Neuronal stem cell (in vitro differentiated cells): ENCODE measurements at places on chromosomes 5 and 9.

DNA sequence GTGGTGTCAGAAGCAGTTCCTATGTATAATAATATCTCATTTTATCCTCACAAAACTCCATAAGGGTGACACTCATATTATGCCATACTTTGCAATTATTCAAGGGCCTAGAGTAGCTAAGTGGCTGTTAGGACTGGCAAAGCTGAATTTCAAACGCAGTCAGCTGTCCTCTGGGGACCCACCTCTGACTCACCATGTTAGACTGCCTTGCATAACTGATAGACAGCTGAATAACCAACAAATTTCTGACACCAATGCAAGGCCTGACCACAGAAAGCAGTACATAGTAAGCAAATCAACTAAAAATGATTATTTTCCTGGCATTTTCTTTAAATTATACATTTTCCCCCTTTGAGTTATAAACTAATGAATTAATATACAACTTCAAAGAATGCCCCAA lies 251.6 kb upstream of the PTGER4 start:
- no peak for DNase-seq

- no peak for DNase-seq
Observed at GRCh38 chr5:157912621-157913325, 53.8 kb upstream of the CLINT1 start.

- peak; percentile 29 for DNase-seq
Observed at GRCh38 chr5:58071566-58071965, 388.3 kb downstream of the PLK2 start.

- DNase-seq = no peak
Observed at GRCh38 chr5:102937894-102938293, 182.0 kb downstream of the GIN1 start.

DNA sequence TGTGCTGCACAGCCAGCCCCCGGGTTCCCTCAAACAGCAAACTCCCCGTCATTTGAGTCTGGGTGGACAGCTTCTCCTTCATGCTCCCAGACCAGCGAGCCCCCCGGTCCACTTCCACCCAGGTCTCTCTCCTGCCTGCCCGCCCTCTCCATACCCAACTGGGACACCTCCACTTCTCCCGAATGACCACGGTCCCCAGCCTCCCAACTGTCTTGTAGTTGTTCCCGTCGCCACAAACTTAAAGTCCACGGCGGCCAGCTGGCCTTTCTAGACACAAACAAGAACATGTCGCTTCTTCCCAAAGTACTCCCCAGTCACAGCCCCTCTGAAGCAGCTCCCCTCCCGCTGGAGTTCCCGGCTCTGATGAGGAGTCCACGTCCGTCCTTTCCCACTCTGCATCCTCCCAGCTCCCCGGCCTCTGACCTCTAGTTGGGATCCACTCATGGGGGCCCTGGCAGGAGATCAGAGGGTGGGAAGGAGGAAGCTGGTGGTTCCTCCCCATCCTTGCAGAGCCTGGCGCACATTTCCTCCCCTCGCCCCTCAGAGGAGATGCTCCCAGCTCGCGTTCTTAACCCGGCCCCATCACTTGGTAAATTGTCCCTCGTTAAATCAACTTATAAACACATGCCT lies 24.1 kb upstream of the PPP1R26 start:
- no peak for DNase-seq

GRCh38 chr5:137938751-137939143 lies 49.5 kb downstream of the PKD2L2 start:
- DNase-seq = no peak

GRCh38 chr5:111224561-111225345 lies 569 bp downstream of the CAMK4 start:
- no peak for DNase-seq

- no peak for DNase-seq
Observed at GRCh38 chr9:132855904-132856303, 22.2 kb downstream of the AK8 start.

DNA sequence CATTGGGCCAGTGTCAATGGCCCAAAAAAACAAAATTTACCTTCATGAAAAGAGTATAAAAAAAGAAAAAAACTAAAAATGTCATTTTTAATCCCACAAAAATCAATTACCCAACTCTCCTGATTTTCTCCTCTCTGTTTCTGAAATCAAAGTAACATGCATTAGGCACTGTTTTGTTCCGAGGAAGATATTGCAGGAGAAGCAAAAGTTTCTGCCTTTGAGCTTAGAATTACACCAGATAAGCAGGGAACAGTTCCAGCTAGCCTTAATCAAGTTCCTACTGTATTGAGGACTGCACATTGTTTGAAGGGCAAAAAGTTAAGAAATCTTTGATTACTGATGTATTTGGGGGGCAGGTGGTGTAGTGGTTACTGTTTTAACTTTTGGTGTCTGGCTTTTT lies 1.1 kb upstream of the PRKAA1 start:
- no peak for DNase-seq

DNA sequence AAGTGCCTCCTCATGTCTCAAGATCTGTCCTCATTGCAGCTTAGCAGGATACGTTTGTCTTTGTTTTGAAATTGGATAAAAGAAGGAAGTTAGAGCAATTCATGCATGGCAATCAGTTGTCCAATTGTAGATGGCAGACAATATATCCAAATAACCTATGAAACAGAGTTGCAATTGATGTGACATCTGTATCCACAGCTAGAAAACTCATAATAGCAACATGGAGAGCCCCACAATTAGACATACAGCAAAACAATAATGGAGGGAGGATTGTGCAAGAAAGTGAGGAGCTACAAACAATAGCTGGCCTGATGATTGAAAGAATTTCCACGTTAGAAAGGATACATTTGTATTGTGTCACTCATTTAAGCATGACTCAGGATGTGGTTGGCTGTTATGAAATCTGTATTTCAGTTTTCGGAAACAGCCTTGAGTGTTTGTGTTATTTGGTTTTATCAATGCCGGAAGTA lies 132.0 kb downstream of the FAM174A start:
- no peak for DNase-seq

DNA sequence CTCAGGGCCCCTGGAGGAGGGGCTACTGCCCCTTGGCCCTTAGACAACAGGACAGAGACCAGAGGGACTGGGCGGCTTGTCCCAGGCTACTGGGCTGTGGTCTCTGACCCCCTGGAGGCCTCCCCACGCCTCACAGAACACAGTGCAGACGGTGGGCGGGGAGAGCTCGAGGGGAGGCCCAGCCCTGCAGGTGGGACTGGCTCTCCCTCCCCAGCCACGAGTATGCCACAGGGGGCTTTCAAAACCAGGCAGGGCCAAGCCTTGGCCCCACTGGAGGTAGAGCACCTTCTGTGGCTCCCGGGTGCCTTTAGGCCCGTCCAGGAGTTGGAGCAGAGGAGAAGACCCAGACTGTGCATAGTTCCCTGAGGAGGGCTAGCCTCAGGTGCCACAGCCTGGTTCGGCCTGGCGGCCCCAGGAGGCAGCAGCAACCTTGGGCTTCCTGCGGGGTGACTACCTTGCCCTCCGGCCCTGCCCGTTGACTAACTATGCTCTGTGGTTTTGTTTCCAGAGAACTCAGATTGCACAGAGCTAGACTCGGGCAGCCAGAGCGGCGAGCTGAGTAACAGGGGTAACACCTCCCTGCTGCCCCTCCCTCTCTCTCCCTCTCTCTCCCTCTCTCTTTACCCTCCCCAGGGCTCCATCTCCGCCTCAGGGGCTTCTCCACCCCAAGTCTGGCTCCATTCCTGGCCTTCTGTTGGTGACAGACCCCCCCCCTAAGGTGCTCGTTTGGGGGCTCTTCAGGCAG lies 15.5 kb downstream of the CARD19 start:
- DNase-seq = no peak

GRCh38 chr5:120910629-120911028 lies 446.5 kb downstream of the PRR16 start:
- DNase-seq = no peak

DNA sequence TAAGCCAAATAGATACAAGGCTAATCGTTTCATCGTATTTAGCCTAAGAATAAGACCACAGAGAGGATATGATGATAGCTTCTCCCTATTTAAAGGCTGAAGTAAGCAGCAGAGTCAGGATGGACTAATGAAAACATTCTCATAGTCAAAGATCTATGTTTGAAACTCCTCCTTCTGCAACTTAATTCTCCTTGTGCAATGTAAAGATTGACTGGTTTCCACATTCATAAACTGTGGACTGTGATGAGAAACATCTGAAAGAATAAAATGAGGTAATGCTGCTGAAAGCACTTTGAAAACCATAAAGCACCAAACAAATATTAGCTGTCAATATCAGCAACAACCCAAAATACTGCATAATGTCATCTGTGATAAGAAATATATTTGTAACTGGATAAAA lies 361.9 kb downstream of the CSNK1G3 start:
- DNase-seq = no peak

DNA sequence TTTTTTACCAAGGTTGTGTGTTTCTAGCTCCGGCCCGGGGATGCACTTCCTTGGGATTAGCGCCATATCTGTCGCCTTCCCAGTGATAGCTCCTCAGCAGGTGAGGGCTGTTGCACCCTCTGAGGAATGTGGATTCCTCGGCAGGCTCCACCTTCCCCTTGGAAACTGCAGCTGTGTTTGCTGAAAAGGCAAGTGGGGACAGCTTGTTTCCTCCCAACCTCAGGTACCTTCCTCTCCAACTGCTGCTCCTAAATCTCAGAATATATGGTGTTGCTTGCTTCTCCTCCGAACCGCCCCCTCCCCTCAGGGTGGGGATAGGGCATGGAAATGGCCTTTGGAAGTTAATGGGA lies 1.3 kb downstream of the SLC1A1 start:
- no peak for DNase-seq

DNA sequence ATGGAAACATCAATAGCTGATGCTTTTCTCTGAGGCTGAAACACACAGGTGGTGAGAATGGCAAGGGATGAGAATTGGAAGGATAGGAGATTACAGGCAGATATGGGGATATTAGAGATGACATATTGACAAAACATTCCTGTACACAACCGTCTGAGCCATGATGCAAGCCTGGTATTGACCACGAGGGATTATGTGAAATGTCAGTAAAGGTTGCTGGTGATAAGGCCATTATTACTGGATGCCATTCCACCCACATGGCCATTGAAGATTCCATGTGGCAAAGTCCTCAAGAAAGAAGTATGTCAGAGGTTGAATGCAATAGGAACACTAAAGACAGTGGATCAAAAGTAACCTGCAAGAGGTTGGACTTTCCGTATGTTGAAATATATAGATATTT lies 15.7 kb downstream of the GRAMD2B start:
- no peak for DNase-seq

DNA sequence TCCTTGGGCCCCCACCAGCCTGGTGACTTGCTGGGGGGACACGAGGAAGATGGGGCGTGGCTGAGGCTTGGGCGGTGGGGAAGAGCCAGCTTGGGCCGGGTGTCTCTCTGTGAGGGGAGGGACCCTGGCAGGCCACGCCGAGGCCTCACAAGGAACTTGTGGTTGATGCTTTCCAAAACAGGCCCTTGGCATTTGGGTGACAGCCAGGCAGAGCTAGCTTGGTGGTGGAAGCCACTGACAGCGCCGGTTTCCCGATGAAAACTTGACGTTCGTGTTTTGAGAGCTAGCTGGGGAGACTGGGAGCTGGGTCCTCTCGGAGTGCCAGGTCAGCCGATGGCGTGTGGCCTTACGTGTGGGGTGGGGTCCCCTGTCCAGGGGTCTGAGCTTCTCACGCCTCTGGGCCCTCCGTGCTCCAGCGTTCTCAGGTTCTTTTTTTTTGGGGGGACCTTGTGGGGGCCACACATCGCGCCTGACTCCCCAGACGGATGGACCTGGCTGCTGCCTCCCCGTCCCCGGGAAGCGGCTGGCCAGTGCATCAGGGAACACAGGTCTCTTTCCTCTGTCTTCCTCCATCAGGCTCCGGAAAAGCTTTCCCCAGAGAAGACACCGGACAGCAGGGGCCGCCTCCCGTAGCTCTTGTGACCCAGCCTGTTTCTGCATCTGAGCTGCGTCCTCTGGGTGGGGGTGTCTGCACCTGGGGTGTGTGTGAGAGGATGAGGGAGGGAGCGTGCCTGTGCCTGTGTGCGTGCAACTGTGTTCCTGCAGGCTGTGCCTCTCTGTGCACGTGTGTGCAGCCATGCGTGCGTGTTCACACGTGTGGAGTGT lies 129.3 kb upstream of the LPCAT1 start:
- DNase-seq = no peak

- no peak for DNase-seq
Observed at GRCh38 chr5:94469894-94470329, 148.5 kb downstream of the KIAA0825 start.

GRCh38 chr5:59066367-59067163 lies 483.7 kb downstream of the RAB3C start:
- no peak for DNase-seq

GRCh38 chr5:172858511-172858989 lies 24.5 kb downstream of the ERGIC1 start:
- DNase-seq = no peak

DNA sequence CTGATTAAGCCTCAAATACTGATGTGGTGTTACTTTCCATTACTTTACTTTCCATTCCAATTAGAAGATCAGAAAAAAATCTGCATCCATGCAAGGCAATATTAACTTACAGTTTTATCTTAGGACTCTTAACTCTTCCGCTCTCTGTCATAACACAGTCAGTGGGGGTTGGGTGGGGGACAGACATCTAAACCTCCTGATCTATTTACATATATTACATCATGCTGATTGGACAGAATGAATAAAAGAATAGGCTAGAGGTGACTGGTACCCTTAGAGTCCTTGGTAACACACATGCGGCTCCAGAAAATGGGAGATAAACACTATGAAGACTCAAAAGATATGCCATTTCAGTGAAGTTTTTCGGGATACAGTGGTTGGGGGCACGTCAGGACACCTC lies 27.6 kb downstream of the RAPGEF6 start:
- DNase-seq = no peak

GRCh38 chr5:103433211-103433610 lies 129.4 kb downstream of the NUDT12 start:
- DNase-seq = no peak

DNA sequence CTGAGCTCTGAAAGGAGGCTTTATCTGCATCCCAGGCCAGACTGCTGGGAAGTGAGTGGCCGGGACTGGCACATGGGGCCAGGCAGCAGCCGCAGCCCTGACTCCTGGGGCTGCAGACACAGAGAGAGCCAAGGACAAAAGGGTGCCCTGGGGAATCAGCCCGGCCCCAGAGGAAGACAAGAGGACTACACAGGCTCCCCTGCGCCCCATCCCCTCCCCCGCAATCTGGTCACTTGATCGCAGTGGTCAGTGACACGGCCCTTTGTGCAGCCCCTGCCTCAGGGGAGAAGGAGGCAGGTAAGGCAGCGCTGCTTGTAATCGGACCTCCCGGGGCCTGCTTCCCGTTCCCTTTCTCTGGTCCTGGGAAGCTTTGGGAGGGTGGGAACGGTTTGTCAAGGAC lies 55.5 kb upstream of the FUBP3 start:
- DNase-seq = peak; percentile 49

- DNase-seq = no peak
Observed at GRCh38 chr9:135304886-135305285, 174.7 kb upstream of the PPP1R26 start.

- DNase-seq = no peak
Observed at GRCh38 chr5:175219366-175219765, 224.6 kb downstream of the DRD1 start.

- DNase-seq = no peak
Observed at GRCh38 chr9:78013934-78014333, 17.7 kb downstream of the GNAQ start.

GRCh38 chr5:17172791-17173190 lies 44.6 kb upstream of the BASP1 start:
- no peak for DNase-seq

GRCh38 chr5:27474047-27474309 lies 435.6 kb upstream of the CDH9 start:
- no peak for DNase-seq

- no peak for DNase-seq
Observed at GRCh38 chr9:125894566-125894965, 147.4 kb downstream of the PBX3 start.

GRCh38 chr5:174790906-174791305 lies 66.5 kb downstream of the MSX2 start:
- DNase-seq = no peak
